ENCODE measurements at places on chromosomes 7 and 10.
A peak's percentile ranks its signal among the peaks of the same experiment; 100 is the strongest.

- DNase-seq = no peak
Observed at GRCh38 chr10:107371801-107372200, 207.3 kb upstream of the SORCS1 start.

- peak; percentile 55 for DNase-seq
Observed at GRCh38 chr7:121547544-121548092, 151.5 kb upstream of the FAM3C start.

GRCh38 chr7:107503687-107504086 lies 33.8 kb downstream of the GPR22 start:
- no peak for DNase-seq

- peak; percentile 85 for DNase-seq
Observed at GRCh38 chr7:26199301-26200037, 1.1 kb downstream of the HNRNPA2B1 start.

DNA sequence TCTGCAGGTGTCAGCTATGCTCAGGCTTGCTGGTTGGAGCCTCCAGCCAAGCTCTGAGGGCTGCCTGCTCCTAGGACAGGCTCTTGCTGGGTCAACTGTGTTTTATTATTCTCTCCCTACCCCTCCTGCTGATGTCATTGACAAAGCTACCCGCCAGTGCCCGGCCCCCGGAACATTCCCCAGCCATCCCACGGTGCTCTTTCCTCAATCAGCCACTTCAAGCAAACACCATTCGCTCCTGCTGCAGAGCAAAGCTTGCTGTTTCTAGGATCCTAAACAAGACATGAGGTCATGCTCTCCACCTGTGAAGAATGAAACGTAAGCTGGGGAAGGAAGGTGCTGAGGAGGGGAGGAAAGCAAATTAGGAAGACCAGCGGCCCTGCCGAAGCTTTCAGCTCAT lies 2.1 kb upstream of the C10orf71 start:
- DNase-seq = no peak

- DNase-seq = no peak
Observed at GRCh38 chr10:60456053-60456452, 66.4 kb upstream of the ANK3 start.

GRCh38 chr10:110827410-110827809 lies 44.3 kb upstream of the PDCD4 start:
- DNase-seq = no peak

DNA sequence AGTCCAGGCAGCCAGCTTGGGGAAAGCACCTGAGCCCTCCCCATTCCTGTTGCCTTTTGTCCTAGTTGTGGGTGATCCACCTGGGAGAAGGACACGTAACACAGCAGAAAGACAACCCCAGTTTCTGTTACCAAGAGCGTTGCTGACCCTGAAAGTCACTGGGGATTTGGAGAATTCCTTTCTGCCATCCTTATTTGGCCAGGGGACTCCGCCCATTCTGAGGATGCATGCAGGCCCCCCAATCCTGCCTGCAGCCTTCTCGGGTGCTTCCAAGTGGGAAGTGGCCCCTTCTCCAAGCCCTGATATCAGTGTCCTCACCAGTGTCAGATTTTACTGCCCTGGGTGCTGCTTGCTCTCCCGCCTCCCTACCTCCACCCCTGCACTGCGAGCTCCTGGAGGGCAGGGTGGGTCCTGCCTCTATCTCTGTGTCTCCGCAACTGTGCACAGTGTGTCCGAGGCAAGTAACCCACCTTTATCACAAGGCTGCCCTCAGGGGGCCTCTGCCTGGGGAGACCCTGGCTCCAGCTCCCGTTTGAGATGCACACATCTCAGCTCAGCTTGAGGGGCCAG lies 9.2 kb upstream of the ADCY1 start:
- DNase-seq = no peak

DNA sequence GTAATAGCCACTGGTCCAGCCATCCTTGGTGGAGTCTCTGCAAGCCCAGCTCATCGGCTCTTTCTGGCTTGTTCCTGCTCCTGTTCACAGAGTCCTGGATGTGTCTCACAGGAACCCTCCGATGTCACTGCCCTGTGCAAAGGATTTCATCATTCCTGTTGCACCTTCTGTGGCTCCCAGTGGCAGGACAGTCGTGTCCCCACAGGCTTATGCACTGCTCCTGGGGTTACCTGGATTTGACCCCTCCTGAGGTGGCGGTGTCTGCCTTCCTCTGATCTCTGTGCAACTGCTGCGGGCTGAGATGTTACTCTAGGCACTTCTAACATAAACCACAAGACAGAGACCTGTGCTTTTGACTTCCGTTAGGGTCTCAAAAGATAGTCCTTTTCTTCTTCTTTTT lies 30.6 kb downstream of the APBB1IP start:
- DNase-seq = no peak

- no peak for DNase-seq
Observed at GRCh38 chr10:101535949-101536348, 52.1 kb downstream of the POLL start.

GRCh38 chr7:29290829-29291228 lies 96.3 kb downstream of the CHN2 start:
- no peak for DNase-seq

- no peak for DNase-seq
Observed at GRCh38 chr10:124157271-124157681, 63.9 kb upstream of the CHST15 start.

GRCh38 chr7:20532890-20533289 lies 82.6 kb upstream of the ABCB5 start:
- DNase-seq = no peak

DNA sequence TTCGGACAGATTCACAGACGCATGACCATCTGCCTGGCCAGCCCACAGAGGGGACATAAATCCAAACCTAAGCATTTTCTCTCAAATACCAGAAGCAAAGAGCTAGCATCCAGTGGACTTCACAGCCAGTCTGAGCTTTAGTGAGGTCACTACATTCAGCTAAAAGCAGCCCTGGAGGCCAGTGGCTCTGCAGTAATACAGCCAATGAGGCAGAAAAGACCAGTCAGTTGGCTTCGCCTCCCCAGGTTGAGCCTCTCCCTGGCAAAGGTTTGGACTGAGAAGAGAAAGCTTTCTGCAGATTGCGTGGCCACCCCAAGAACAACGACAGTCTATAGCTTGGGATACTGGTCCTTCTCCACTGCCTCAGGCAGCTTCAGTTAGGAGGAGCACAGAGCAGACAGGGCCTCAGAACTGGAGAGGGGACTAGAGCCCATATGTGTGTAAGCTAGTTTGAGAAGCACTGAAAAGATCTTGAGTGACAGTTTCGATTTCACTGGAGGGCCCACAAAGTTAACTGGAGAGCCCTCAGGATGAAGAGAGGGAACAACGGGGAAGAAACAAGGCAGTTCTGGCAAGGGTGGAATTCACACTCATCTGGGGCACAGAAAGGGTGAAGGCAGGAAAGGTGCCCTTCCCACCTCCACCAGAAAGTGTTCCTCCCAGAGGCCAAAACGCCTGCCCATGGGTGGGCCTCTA lies 3.8 kb downstream of the WDR91 start:
- DNase-seq = no peak

GRCh38 chr7:84042110-84042539 lies 152.5 kb downstream of the SEMA3A start:
- no peak for DNase-seq

DNA sequence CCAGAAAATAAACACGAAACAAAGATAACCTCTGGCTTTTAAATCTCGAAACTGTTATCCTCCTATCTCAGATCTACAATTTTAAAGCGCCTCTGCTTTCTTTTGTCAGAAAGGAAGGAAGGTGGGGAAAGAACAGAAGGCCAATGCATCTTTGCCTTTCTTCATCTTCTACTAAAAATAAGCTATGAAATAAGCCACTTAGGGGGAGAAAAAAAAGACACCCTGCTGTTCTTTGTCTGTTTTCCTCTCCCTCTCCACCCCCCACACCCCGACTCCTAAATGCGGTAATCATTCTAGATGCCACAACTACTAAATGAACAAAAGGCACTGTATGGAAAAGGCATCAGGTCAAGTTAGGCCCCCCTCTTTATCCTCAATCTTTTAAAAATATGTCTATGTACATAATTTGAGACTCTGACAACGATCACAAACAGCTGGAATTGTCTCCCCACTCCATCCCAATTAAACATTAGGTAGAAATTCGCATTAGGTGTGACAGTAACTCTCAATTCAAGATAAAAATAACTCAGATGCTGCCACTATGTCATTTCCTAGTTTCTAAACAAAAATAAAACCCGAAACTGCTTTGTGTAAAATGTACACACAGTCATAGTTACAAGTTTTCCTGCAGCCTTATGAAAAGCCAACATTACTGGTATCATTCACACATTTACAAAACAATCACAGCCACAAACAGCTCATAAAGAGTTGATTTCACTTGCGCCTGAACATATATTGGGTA lies 2.4 kb downstream of the UBE2H start:
- peak; percentile 47 for DNase-seq

DNA sequence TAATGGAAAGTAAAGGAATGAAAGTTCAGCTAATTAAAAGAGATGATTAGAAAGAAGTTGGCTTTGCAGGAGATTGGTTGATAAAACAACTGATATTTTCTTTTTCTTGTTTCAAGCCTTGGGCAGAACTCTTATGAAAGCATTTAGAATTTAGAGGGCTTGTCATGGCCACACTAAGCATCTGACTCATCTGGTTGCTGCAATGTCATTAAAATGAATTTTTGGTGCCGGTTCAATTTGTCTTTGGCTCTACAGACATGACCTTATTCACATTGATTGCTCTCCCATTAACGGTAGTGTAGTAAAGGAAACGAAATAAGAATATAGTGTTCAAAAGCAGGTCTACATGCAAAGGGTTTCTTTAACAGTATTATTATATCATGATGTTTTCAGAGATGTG lies 1012.4 kb upstream of the C7orf33 start:
- no peak for DNase-seq

Data from globus pallidus (tissue), 1 donor.